Vein endothelial cell (primary cell): ENCODE measurements at places on chromosomes 13 and 19. TPM values are rescaled to one million over a fixed set of nuclear protein-coding genes. Genes with fewer than 3 reads are reported as not detected.

The PSG4 gene
- total RNA-seq = 0.19 and 0.65 TPM in 2 replicates

The ICAM3 gene
- 7.1 and 9.5 TPM in 2 replicates for total RNA-seq

The FAM216B gene
- not detected in 2 replicates for total RNA-seq

The KIRREL2 gene
- not detected in 2 replicates for total RNA-seq

The SHD gene
- total RNA-seq = not detected in 2 replicates

The FGF21 gene
- not detected in 2 replicates for total RNA-seq

The MYH14 gene
- not detected in 2 replicates for total RNA-seq

The CCDC169 gene
- 1.3 and 4.5 TPM in 2 replicates for total RNA-seq

The ZNF699 gene
- total RNA-seq = 9.4 and 11.4 TPM in 2 replicates
